Stomach (tissue), 19 donors: ENCODE measurements at places on chromosomes 2 and 18. TPM values are rescaled to one million over a fixed set of nuclear protein-coding genes. Genes with fewer than 3 reads are reported as not detected.

- H3K27ac ChIP-seq: peak overlapping the region; percentile 98
- DNase-seq: no peak
- H3K4me3 ChIP-seq: peak overlapping the region; percentile 74
- peaks cover 33% of the 10 kb centered on the region for H3K4me1 ChIP-seq
- H3K36me3 ChIP-seq: peaks cover 26% of the 10 kb centered on the region
These were observed 564 bp downstream of the MPV17 start for GRCh38 chr2:27322301-27322765.

DNA sequence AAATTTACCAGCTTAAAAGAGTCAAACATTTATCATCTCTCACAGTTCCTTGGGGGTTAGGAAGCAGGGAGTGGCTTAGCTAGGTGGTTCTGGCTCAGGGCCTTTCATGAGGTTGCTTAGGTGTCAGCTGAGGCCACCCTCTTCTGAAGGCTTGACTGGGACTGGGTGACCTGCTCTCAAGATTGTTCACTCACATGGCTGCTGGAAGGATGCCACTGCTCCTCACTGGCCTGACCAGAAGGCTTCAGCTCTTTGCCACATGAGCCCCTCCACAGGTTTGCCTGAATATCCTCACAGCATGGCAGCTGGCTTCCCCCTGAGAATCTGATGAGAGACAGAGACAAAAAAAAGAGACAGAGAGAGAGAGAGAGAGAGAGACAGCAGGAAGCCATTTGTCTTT, 17.3 kb upstream of the RNF152 start:
- no peak overlapping the region for H3K27ac ChIP-seq
- DNase-seq: no peak
- H3K27me3 ChIP-seq: no peaks in the 10 kb centered on the region
- H3K4me3 ChIP-seq: no peak overlapping the region

DNA sequence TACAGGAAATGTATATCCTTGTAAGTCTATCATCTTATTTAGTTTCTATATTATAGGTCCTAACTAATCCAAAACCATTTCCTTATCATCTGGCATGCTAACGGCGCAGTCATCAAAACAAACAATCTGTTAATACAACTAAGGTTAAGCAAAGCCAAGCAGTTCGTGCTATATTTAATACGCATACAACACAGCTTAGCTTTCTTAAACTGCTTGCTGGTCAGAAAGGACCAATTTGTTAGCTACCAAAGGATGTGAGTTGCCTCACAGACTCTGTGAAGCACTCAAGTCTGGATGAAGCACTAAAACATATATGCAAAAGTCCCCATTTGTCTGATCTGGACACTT, 67.0 kb downstream of the ZEB2 start:
- peak overlapping the region; percentile 60 for H3K27ac ChIP-seq
- no peaks in the 10 kb centered on the region for H3K4me1 ChIP-seq
- DNase-seq: peak; percentile 26
- peaks cover 4% of the 10 kb centered on the region for H3K27me3 ChIP-seq

GRCh38 chr2:235572592-235572991, 78.7 kb downstream of the AGAP1 start:
- DNase-seq: no peak
- no peaks in the 10 kb centered on the region for H3K36me3 ChIP-seq
- no peaks in the 10 kb centered on the region for H3K27me3 ChIP-seq
- no peak overlapping the region for H3K27ac ChIP-seq
- no peak overlapping the region for H3K4me3 ChIP-seq

DNA sequence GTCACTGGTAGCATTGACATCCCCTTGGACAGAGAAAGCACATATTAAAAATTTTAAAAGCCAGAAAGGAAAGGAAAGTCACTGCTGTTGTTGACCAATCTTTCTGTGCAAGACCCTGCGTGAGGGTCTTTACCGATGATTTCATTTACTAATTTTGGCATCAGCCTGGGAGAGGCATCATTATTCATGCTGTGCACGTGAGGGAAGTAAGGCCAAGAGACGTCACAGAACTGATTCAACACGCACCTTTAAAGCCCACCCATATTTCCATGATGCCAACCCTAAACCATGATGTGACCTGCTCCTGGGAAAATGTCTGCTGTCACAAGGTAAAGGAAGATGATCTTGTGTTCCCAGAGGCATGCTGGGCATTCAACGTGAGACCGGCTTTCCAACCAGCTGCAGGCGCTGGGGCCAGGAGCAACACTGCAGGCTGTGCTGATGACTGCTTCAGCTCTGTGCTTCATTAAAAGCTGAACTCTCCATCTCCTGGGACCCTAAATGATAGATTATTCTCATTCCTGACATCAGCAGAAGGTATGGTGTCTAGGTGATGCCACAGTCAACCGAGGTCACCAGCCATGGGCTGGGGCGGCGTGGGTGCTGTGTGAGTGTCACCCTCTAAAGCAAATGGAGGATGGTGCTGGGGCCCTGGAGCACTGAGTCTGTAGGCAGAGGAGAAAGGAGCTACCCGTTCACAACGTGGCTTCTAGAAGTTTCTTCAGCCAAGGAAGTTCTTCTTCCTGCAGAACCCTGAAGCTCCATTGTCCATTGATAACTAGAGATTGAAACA, 53.9 kb downstream of the TMEM18 start:
- no peak overlapping the region for H3K4me3 ChIP-seq
- no peak for DNase-seq
- no peak overlapping the region for H3K27ac ChIP-seq
- no peaks in the 10 kb centered on the region for H3K27me3 ChIP-seq
- no peaks in the 10 kb centered on the region for H3K36me3 ChIP-seq

DNA sequence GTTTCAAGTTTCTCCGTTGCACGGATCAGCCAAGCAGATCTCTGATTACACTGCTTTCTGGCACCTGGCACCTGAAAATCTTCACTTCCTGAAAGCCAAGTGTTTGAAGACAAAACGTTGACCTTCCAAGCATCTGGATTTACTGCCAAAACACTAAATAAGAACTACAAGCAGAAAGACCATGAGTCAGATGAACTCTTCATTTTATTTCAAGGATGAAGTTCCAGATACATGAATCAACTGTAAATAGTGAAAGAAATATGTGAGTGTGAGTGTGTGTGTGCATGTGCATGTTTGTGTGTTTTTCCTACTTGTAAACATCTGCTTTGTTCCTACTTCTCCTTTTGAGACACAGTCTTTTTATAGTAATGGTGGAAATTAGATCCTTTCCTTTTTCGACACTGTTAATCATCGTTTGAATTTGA, 60.0 kb upstream of the DTNA start:
- H3K27ac ChIP-seq: peak overlapping the region; percentile 5
- H3K4me3 ChIP-seq: no peak overlapping the region
- H3K4me1 ChIP-seq: peaks cover 19% of the 10 kb centered on the region
- H3K27me3 ChIP-seq: no peaks in the 10 kb centered on the region
- no peaks in the 10 kb centered on the region for H3K36me3 ChIP-seq

The DSC1 gene
- not detected for total RNA-seq

GRCh38 chr18:22283116-22283395, 113.7 kb downstream of the GATA6 start:
- DNase-seq: no peak
- peaks cover 7% of the 10 kb centered on the region for H3K4me1 ChIP-seq
- no peak overlapping the region for H3K27ac ChIP-seq

The RNF152 gene
- total RNA-seq: 56.9 TPM

The TMEM182 gene
- 1.0 TPM for total RNA-seq
